ENCODE measurements at places on chromosomes 11 and 22. TPM values are rescaled to one million over a fixed set of nuclear protein-coding genes. Genes with fewer than 3 reads are reported as not detected.

DNA sequence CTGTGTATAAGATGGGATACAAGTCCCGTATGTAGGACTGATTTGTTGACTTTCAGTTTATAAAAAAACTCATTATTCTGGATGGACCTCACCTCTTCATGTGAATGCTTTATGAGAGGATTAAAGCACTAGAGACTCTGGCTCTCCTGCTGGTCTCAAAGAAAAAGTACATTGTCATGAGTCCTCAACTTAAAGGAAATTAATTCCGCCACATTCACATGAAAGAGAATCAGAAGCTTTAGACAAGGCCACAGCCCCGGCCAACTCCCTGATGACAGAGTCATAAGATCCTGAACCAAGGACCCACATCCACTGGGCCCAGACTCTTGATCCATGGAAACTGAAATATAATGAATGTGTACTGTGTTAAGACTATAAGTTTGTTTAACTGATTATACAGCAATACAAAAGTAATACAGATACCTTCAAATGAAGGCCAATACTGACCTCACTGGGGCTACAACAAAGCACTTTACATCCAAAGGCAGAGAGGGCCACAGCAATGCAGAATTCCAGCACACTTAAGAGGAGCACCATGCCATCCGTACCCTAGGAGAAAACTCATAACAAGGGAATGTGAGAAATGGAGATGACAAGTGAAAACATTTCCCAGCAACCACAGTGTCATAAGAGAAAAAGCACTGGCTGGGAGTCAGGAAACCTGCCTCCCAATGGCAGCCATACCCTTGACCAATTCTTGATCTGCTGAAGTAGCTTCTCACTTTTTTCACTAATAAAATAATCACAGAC is 25.4 kb upstream of the MS4A6A start:
- no peak for DNase-seq

GRCh38 chr11:5553343-5553742 is 5.0 kb upstream of the OR52H1 start:
- DNase-seq = no peak

DNA sequence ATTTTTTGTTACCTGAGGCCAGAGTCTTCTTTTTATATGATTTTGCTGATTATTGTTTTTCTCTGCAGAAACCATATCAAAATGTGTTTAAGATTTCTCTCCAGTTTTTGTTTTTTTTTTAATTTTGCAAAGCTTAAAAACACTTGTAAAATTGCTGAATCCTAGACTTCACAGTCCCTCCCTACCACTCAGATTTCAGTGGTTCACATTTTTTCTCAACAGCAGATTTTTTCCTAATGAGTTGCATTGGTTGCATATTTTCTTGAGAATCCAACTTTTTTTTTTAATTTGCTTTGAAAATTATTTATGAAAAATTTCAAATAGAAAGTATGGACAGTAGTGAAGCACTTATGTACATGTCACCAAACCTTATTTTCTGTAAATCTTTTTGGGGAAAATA is 5.8 kb downstream of the ARL14EP start:
- DNase-seq = no peak

Gene CXCR5
- total RNA-seq = under 0.01 TPM

Gene OR8H2
- total RNA-seq = not detected

Measured in muscle of leg (tissue), 16 donors.